Myometrial cell (primary cell): ENCODE measurements at places on chromosomes 12 and 14. TPM values are rescaled to one million over a fixed set of nuclear protein-coding genes. Genes with fewer than 3 reads are reported as not detected.

The PPP4R4 gene
- total RNA-seq: under 0.01 TPM in 1 of 2 replicates, not detected in the other

The RTL1 gene
- not detected in 2 replicates for total RNA-seq

The MUCL1 gene
- total RNA-seq: not detected in 2 replicates

The SIRT4 gene
- total RNA-seq: under 0.01 and 0.35 TPM in 2 replicates

The KLHL33 gene
- total RNA-seq: under 0.01 and 0.35 TPM in 2 replicates

The KRT6A gene
- total RNA-seq: not detected in 2 replicates

The SLC6A13 gene
- total RNA-seq: not detected in 2 replicates

The JAG2 gene
- 0.53 and 0.58 TPM in 2 replicates for total RNA-seq

The CAPRIN2 gene
- 24.8 and 34.4 TPM in 2 replicates for total RNA-seq
